ENCODE measurements at places on chromosomes 1 and 21. TPM values are rescaled to one million over a fixed set of nuclear protein-coding genes. Genes with fewer than 3 reads are reported as not detected.

Gene B3GALT2
- polyA plus RNA-seq, result not detected

DNA sequence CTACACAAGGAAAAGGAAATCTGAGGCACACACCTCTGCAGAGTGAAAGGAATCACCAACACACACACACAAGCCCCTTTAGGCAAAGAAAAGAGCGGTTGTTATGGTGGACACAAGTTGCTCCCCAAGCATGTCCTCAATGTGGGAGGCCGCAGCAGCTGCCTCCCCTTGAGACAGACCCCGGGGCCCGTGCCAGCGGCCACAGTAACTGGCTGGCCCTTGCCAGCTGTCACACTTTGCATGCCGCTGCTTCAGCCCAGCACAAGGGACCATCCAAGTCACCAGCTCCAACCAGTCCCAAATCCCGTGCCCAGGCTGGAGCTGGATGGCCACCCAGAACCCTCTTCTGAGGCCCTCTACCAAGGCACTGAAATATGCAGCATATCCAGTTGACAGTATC lies 2.9 kb upstream of the OLIG1 start:
- no peak overlapping the region for H3K4me3 ChIP-seq
- peaks cover 18% of the 10 kb centered on the region for H3K27me3 ChIP-seq
- no peak for DNase-seq
- H3K36me3 ChIP-seq, result no peaks in the 10 kb centered on the region
- peaks cover 18% of the 10 kb centered on the region for H3K4me1 ChIP-seq

Gene MMP23B
- polyA plus RNA-seq, result 22.3 TPM

DNA sequence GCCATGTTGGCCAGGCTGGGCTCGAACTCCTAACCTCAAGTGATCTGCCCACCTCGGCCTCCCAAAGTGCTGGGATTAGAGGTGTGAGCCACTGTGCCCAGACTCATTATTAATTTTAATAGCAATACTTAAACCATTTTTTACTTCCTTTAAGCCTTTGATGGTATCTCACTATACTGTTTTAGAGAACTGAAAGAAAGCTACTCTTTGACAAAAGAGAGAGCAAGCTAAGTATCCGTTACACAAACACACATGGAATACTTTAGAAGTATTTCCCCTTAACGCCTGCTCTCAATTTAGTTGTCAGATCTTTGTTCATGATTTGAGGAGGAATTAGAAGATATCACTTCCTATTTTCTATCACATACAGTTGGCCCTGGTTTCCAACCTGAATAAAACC lies 189.4 kb downstream of the COP1 start:
- no peak overlapping the region for H3K27ac ChIP-seq
- no peaks in the 10 kb centered on the region for H3K36me3 ChIP-seq

- H3K4me1 ChIP-seq, result no peaks in the 10 kb centered on the region
- H3K27ac ChIP-seq, result no peak overlapping the region
- H3K27me3 ChIP-seq, result peaks cover 5% of the 10 kb centered on the region
- no peak for DNase-seq
- no peak overlapping the region for H3K4me3 ChIP-seq
- H3K36me3 ChIP-seq, result no peaks in the 10 kb centered on the region
Measured at GRCh38 chr1:18104546-18105100, 3.0 kb upstream of the IGSF21 start.

Gene RGS8
- not detected for polyA plus RNA-seq
